ENCODE measurements at places on chromosomes 2 and 18.
A peak's percentile ranks its signal among the peaks of the same experiment; 100 is the strongest.

GRCh38 chr2:197076652-197077051 is 150.1 kb upstream of the PGAP1 start:
- no peak for DNase-seq

GRCh38 chr2:237720957-237721356 is 77.6 kb upstream of the RBM44 start:
- DNase-seq: no peak

DNA sequence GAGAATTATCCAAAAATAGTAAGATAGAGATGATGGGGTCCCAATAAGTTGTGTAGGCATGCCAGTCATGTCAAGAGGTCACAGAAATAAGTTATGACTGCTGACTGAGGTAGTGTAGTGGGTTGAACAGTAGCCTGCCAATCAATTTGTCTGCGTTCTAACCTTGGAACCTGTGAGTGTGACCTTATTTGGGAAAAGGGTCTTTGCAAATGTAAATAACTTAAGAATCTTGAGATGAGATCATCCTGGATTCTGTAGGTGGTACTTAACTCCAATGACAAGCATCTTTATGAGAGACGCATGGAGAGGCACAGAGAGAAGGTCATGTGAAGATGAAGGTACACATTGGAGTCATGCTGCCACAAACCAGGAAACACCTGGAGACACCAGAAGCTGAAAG is 31.0 kb downstream of the ACVR1 start:
- no peak for DNase-seq

DNA sequence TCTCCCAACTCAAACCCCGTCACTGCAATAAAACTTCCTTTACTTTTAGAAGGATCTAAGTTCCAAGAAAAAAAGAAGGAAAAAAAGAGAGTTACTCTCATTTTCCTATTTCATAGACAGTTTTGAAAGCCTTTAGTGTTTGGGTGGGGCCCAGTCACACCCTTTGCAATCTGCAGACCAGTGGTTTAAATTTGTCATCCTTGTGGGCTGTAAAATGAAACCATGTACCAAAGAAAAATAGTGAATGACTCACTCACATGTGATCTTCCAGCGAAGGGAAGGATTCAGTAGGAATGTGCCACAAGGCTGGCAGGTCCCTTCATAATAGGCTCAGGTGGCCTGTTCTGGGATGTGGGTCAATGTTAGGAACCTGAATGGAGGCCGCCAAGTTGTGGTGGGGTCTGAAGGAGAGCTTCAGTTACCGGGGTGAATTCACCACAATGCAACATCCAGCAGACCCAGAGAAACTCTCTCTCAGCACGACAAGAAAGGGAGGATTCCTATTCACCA is 28.3 kb downstream of the ANXA4 start:
- DNase-seq: peak; percentile 91

- no peak for DNase-seq
These were observed 39.6 kb upstream of the RMDN2 start for GRCh38 chr2:37885329-37885993.

DNA sequence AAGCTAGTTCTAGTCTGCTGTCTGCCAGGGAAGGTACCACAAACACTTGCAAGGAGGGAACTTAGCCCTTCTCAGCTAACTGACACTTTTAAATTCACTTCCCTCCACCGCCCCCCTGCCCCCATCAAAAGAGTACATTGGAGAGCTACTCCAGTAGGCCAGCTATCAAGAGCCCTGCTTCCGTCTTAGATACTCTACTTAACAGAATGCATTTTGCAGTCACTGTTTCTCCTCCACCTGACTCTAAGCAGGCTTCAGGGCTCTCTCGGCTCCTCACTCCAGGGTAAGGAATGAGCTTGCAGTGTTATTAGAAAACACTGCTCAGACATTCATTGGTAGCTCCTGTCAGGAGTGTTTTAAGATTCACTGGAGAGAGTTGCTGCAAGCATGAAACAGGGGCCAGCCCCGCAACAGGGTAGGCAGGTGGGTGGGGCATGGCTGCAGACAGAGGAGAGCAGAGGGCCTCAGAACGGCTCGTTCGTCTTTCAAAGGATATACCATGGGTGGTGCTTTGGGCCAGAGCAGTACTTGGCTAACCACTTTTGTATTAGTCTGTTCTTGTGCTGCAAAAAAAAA is 35.3 kb upstream of the PDCL3 start:
- DNase-seq: no peak

GRCh38 chr2:100902817-100903405 is 83.0 kb downstream of the NPAS2 start:
- DNase-seq: peak; percentile 92

GRCh38 chr2:98815795-98816194 is 84.9 kb upstream of the MGAT4A start:
- no peak for DNase-seq

- no peak for DNase-seq
These were observed 60.7 kb downstream of the RAB27B start for GRCh38 chr18:54888933-54889332.
